ENCODE measurements at places on chromosomes 6 and 20.

- no peak for DNase-seq
Measured at GRCh38 chr6:42702200-42702599, 20.2 kb downstream of the PRPH2 start.

GRCh38 chr6:85484948-85485347 lies 35.1 kb downstream of the NT5E start:
- DNase-seq = no peak

- DNase-seq = no peak
Measured at GRCh38 chr6:21395121-21395520, 198.4 kb upstream of the SOX4 start.

- no peak for DNase-seq
Measured at GRCh38 chr6:129507059-129507807, 202.7 kb downstream of the ARHGAP18 start.

DNA sequence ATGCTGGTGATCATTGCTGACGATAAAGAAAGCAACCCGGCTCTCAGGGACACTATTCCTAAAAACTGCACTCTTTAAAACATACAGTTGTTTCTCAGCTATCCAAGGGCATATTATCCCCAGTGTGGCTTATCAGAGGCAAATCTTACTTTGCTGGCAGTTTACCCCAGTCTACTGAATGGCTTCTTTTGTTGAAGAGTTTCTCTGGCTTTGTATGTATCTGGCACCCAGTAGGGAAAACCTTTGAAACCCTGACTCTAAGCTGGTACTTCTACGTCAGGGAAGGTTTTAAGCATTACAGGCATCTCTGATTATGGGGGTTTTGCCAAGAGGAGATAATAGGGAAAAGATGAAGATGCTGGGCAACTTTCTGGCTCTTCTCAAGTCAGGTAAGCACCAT lies 637.6 kb upstream of the CHD6 start:
- DNase-seq = no peak

- DNase-seq = no peak
Measured at GRCh38 chr6:11409371-11409770, 128.2 kb upstream of the TMEM170B start.

GRCh38 chr20:563187-563586 lies 19.6 kb upstream of the CSNK2A1 start:
- no peak for DNase-seq

- DNase-seq = no peak
Measured at GRCh38 chr6:89398762-89399525, 13.1 kb downstream of the RRAGD start.

DNA sequence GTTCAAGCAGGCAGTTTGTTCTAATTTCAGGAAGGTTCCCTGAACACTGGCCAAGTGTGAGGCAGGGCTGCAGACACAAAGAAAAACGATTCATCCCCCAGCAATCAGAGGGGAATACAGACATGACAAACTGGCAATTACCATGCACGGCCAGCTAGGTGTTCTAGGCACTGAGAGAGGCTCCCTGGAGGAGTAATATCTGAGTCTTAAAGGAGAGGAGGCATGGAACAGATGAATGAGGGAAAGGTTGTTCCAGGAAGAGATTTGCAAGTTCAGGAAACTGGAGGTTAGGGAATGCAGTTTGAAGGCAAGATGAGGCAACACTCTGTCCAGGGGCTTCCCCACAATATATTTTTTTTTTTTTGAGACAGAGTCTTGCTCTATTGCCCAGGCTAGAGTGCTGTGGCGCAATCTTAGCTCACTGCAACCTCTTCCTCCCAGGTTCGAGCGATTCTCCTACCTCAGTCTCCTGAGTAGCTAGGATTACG lies 11.1 kb downstream of the RRAGD start:
- no peak for DNase-seq

DNA sequence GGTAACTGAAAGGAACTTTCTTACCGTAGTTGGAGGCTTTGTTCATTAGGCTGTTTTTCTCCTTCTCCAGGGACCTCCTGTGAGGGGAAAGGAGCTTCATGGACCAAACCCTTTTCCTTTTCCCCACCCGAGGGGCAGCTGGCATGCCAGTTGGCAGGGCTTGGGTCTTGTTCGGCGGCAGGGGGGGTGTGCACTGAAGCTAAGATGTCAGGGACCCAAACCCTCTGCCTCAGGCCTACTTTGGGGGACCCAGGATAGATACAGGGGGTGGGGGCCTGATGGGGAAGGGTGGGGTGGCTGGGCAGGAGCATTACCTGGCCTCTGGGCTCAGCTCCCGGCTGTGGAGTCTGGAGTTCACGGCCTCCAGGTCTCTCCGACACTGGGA lies 14.9 kb downstream of the CCDC167 start:
- no peak for DNase-seq

- DNase-seq = no peak
Measured at GRCh38 chr6:137878029-137878428, 11.0 kb downstream of the TNFAIP3 start.

DNA sequence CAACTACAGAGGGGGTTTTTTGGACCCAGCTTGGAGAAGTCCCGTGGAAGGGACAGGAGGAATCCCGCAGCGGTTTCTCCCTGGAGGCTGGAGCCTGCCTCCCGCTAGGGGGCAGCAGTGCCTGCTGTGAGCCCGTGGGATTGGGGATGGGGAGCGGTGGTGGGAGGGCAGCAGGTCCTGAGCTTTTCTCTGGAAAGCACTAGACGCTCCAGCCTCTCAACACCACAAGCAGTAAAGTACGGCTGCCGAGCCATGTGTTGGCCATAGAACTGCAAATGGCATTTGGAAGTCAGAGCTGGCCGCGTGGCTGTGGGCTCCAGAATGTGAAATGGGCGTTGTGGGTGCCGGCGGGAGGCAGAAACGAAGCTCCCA lies 47.8 kb downstream of the GMPR start:
- peak; percentile 6 for DNase-seq

- DNase-seq = no peak
Measured at GRCh38 chr20:53922901-53923314, 147.5 kb downstream of the BCAS1 start.

DNA sequence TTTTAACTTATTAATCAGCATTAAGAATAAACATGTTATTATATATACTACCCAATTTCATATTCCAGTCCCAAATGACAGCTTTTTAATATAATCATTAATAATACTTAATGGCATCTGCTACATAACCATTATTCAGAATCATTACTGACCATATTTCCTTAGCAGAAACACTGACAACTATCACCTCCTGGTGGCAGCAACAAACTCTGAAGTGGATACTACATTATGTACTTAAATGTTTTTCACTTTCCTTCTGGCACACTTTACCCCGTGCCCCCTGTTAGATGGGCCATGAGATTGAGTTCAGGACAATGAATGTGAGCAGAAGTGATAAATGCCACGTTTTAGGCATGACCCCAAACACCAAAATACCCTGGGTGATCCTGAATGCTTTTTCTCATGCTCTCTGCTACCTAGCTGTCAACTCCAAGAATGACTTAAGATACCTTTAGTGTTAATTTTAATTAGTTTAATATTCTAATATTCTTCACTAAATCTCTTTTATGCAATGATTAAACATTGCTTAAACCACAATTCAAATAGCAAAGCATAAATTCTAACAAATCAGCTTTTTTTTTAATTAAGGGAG lies 77.1 kb downstream of the LMBRD1 start:
- no peak for DNase-seq

DNA sequence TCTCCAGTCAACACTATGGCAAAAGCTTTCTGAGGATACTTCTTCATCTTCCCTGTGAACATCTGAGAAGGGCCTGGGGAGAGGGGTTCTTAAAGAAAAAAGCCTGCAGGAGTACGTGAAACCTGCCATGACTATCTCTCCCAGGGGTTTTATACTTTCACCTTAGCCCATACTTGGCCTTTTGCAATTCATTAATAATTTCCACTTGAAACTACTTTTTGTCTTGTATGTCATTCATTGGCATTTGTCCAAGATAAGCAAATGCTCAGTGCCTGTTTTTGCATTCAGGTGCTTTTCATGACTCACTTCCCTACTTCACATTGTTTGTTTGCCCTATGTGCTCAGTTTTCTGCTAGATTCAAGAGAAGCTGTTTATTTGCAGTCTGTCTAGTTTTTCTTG lies 580.3 kb upstream of the GJE1 start:
- no peak for DNase-seq

DNA sequence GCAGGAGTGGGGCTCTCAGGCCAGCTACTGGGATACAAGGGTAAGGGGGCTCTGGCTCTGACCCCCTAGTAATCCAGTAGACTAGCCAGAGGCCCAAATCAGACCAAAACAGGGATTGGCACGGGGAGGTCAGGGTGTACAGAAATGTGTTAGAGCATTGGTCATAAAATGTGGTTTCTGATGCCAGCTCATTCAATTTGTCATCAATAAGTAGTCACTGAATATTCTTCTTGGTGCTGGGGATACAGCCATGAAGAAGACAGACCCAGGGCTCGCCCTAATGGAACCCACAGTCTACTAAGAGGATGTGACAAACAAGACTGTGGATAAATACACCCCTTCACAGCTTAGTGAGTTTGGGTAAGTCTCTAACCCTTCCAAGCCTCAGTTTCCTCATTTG lies 11.1 kb downstream of the MAP1LC3A start:
- DNase-seq = no peak

DNA sequence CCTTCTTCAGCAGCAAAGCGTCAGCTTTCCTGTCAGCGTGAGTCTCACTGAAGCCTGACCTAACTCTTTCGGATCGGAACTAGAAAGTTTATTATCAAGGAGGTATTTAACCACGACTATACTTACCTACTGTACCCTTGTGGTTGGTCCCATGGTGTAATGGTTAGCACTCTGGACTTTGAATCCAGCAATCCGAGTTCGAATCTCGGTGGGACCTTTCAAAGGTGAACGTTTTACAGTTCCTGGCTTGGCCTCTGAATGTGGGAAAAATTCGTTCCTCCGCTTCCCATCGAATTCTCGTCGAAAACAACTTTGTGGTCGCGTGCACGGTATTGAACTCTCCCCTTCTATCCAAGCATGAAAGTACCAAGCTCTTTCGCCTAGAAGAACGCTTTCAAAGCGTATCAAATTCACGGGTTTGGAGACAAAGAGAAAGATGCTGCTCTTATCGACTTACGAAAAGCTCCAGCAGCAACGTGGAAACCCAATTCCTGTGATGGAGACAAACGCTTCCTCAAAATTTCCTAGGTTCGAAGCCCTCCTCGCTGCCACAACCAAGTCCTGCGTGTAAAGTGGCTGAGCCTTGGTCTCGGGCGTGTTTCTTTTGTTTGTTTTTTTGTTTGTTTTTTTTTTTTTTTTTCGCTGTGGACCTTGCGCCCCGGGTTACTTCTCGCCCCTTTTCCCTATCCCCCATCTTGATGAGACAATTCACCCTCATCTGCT lies 63.7 kb downstream of the GPX5 start:
- DNase-seq = peak; percentile 12

- peak; percentile 2 for DNase-seq
Measured at GRCh38 chr6:122610690-122611455, 668 bp downstream of the PKIB start.

- no peak for DNase-seq
Measured at GRCh38 chr6:43428112-43428570, 800 bp downstream of the ABCC10 start.

GRCh38 chr6:13400772-13401171 lies 72.4 kb upstream of the TBC1D7 start:
- DNase-seq = no peak
